MV-4-11 (cell line): ENCODE measurements at places on chromosomes 5 and 9.

GRCh38 chr9:79984429-79985067, 412.8 kb downstream of the TLE4 start:
- DNase-seq: no peak

DNA sequence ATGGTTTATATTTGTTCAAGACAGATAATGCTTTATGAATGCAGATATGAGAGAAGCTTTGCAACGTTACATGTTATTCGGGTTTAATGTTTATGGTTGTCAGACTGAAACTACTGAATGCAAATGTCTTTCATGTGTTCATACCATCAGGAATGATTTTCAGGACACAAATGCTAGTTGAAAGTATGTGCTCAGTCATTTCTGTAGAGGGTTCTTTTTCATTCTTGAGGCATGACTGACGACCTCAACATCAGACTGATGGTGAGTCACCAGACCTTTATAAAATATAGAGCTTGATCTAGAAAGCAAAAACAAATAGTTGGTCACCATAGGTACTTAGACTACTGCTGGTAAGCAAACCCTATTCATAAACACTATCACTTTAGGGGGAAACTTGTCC, 287.3 kb upstream of the NUDT12 start:
- DNase-seq: no peak

DNA sequence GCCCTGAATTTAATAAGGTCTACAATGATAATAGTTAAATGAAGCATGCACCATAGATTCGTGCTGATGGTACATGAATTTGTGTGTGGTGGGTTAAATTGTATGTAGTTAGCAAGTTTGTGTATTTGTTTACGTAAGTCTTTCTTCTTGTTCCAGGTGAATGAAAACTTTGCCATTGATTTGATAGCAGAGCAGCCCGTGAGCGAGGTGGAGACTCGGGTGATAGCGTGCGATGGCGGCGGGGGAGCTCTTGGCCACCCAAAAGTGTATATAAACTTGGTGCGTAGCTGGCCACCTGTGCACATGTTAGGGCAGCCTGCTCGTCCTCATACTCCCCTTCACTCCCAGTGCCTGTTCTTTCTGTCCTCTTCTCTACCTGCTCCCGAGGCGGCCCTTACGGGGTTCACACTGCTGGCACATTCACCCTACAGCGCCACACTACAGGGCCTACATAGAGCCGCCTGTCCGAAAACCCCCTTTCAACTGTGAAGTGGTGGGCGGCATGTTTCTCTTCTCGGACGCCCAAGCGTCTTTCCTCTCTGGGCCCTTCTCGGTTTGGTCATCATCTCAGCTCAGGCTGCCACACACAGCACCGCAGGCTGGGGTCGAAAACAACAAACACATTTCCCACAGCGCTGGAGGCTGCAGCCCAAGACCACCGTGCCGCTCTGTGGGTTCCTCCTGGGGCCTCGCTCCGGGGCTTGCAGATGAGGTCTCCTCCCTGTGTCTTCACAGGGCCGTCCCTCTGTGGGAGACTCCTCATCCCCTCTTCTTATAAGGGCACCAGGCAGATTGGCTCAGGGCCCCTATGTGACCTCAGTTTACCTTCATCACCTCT, 13.2 kb downstream of the NDUFS6 start:
- DNase-seq: no peak

- no peak for DNase-seq
Measured at GRCh38 chr9:22053178-22053577, 44.1 kb upstream of the CDKN2B start.

GRCh38 chr5:64229163-64229774, 63.6 kb downstream of the RNF180 start:
- DNase-seq: peak; percentile 27

GRCh38 chr5:42586625-42587024, 163.4 kb downstream of the GHR start:
- no peak for DNase-seq

GRCh38 chr5:35924950-35925722, 13.3 kb downstream of the CAPSL start:
- peak; percentile 71 for DNase-seq

DNA sequence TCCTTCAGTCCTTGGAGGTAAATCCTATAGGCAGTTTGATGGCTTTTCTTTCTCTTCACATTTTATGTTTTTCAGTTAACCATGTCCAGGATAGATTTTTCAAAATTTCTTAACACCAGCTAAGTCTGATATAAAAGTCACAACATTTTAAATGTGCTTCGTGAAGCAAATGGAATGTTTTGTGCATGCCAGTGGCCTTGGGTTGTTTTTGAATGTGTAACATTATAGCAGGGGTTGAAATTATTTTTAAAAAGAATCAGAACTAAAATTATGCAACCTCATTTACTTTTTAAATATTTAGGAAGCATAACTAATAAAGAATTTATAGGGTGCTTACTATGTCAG, 201.1 kb downstream of the ARHGEF28 start:
- no peak for DNase-seq

GRCh38 chr9:99811598-99812383, 9.9 kb upstream of the NR4A3 start:
- no peak for DNase-seq

GRCh38 chr9:129351642-129352145, 173.6 kb upstream of the IER5L start:
- DNase-seq: no peak

GRCh38 chr9:89095761-89096528, 82.7 kb downstream of the SHC3 start:
- no peak for DNase-seq

GRCh38 chr9:29575219-29575618, 2001.9 kb upstream of the C9orf72 start:
- DNase-seq: no peak

DNA sequence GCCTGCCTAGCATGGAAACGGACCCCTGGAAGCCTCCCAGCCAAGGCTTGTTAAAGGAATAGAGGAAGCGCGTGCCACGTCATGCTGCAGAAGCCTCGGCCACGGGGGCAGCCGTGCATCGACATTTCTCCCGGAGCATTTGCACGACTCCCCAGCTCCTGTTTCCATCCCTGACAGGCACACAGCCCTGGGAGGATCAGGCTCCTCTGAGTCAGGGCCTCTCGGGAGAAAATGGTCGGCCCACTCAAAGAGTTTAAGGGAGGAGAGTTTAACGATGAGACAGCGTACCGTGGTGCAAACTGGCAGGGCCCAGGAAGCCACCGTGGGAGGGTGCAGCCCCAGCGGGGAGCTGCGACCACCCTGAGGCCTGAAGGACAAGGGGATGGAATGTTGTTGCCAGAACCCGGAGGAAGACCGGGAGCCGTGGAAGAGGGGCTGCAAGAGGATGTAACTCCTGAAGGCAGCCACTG, 213.6 kb downstream of the PAX5 start:
- no peak for DNase-seq

GRCh38 chr5:32047056-32047455, 127.1 kb downstream of the GOLPH3 start:
- DNase-seq: no peak

DNA sequence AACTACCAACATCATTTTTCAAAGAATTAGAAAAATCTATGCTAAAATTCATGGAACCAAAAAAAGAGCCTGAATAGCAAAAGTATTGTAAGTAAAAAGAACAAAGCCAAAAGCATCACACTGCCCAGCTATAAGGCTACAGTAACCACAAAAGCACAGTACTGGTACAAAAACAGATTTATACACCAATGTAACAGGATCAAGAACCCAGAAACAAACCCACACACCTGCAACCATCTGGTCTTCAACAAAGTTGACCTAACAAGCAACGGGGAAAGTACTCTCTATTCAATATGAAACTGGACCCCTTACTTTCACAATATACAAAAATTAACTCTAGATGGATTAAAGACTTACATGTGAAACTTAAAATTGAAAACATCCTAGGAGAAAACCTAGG, 94.2 kb upstream of the TARS1 start:
- DNase-seq: no peak

GRCh38 chr9:85516455-85516854, 225.3 kb downstream of the AGTPBP1 start:
- DNase-seq: no peak

DNA sequence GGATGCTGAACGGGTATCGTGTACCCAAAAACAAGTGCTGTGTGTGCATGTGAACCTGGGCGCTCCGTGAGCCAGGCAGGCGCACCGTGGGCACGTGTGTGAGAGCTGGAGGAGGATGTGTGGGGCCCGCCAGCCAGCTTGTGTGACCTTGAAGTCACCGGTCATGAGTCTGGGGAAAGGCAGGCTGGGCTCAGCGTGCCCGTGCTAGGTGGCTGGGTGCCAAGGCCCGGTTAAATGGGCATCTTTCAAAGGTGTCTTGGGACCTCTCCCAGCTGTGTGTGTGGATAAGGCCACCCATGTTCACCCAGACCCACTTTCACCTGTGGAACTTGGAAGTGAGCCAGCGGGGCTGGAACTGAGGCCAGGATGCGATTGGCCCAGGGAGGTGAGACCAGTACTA, 3.4 kb downstream of the KCNT1 start:
- DNase-seq: no peak

GRCh38 chr5:172502410-172502809, 48.1 kb upstream of the SH3PXD2B start:
- no peak for DNase-seq

- DNase-seq: no peak
Measured at GRCh38 chr5:36392818-36393217, 91.1 kb upstream of the RANBP3L start.

DNA sequence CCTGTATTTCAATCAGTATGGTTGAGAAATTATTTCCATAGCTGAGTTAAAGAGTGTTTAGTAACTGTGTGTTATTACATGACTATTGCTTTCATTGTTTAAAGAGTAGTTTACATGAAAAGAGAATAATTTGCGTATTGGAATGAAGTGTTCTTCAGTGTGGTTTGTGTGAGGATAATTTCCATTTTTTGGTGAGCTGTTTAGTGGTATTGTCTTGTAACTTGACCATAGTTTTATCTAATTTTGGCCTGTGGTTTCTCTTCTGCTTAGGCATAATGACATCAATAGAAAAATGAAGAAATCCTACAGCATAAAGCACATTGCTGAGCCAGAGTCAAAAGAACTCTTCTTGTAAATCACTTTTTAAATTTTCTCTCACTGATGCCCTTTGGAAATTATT, 151.2 kb downstream of the SNCAIP start:
- peak; percentile 74 for DNase-seq

DNA sequence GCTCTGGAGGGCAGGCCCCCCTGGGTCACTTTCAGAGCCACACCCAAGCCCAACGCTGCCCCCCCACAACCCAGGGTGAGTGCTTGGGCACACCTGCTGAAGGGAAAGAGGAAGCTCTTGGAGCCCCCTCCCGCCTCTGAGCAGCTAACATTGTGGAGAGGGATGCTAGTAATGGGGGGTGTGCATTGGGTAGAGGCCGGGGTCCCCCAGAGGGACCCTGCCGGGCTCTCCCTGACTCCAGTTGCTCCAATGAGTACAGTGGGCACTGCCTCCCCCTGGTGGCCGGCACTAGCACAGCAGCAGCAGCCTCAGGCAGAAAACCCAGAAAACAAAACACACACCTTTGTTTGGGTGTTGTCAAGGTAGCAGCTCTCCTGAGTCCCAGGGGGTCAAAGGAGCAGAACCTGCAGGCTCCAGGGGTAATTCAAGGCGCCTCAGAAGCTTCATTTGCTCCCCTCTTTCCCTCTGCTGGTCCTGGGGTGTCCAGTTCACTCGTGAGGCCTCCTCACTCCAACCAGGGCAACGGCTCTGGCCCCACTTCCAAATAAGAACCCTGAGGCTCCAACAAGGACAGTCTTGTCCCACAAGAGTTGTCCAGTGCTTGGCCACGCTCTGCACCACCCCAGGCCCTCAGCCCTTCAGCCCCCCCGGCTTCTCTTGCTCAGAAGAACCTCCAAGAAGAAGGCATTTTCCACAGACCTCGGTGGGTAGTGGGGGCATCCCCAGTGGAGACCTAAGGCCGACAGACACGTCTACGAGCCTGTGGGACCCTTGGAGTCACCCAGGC, 16.1 kb downstream of the GBGT1 start:
- peak; percentile 35 for DNase-seq

GRCh38 chr5:117299936-117300328, 725.3 kb upstream of the SEMA6A start:
- no peak for DNase-seq

GRCh38 chr9:106795031-106795430, 67.9 kb upstream of the ZNF462 start:
- DNase-seq: no peak

- DNase-seq: no peak
Measured at GRCh38 chr5:133390416-133391353, 221.7 kb downstream of the FSTL4 start.

DNA sequence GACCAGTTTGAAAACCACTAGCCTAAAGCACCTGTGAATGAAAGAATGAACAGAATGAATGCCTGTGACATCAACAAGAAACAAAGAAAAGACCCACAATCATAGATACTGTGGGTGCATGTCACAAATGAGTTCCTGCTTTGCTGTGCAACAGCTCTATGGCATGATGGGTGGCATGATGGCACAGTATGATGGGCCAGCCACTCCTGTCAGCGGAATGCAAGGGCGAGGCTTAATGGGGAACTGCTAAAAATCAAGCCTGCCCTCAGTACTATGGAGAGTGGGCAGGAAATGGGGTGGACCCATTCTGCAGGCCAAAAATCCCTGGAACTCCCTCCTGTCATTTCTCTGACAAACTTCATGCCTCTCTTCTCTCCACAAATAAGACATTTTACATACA, 89.0 kb downstream of the DCP2 start:
- no peak for DNase-seq

DNA sequence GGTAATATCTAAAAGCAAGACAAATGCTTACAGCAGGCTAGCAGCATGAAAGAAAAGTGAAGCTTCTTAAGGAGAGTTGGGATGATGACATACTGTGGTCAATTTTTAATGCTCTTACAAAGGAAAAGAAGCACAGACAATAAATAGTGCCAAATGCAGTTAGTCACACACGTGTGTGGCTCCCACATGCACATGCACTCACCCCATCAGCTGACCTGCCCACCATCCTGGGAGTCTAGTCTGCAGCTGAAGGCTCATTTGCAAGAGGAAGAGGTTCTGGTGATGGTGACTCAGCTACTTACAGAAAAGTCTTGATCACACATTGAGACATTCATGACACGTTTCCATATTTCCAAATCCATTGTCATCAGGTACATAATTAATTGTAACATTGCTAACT, 129.3 kb downstream of the MRPL36 start:
- DNase-seq: peak; percentile 93

DNA sequence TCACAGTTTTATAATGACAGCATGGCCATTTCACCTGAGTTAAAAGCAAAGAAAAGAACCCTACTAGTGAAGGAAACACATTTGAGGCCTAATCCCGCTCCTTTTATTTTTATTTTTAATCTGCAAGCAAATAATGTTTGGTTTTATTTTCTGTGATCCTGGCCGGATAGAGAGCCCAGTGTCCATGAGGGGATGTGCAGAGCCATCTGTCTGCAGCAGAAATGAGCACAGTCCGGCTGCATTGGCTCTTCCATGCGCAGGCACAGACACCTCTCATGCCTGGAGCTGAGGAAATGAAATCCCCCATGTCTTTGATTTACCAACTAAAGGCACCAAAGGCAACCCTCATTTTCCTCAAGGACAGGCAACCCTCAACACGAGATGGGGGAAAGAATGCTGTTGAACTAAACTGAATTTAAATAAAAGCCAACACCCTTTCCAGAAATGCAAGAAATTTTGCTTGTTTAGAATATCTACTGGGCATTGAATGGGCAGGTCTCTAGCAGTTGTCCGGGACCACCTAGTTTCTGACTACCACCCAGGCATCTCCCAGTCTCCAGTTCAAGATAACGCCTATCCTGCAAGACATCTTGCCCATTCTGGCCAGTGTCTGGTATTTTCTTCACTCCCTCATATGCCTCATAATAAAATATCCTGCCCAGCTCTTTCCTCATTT, 47.9 kb upstream of the SEMA6A start:
- DNase-seq: no peak

GRCh38 chr9:129904734-129905133, 69.5 kb downstream of the USP20 start:
- no peak for DNase-seq
